Inflammatory macrophage (primary cell): ENCODE measurements at places on chromosomes 11 and 22.

GRCh38 chr11:96384156-96384555 lies 5.6 kb downstream of the CCDC82 start:
- DNase-seq, result no peak

DNA sequence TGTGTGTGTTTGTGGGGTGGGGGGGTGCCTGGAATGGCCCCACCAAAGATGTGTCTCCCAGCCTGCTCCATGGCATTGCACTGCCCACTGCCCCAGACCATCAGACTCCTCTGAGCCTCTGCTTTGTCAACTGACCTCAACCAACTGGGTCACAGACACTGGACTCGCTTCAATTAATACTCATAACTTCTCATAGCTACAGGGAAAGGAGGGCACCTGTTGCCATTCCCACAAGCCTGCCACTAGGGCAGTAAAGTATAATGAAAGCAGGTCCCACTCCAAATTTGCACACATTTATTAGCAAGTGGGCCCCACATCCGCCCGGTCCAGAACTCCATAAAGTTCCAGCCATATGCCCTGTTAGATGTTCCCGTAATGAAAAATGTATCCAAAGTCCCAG lies 70.5 kb upstream of the PRDM11 start:
- no peak for DNase-seq

- no peak for DNase-seq
These were observed 41.9 kb downstream of the LRP5 start for GRCh38 chr11:68354148-68354872.

- DNase-seq, result no peak
These were observed 2.0 kb downstream of the NTM start for GRCh38 chr11:131372234-131372962.

- no peak for DNase-seq
These were observed 90.2 kb downstream of the TRAF6 start for GRCh38 chr11:36419791-36420424.

GRCh38 chr22:44823806-44824205 lies 71.4 kb downstream of the ARHGAP8 start:
- DNase-seq, result no peak

DNA sequence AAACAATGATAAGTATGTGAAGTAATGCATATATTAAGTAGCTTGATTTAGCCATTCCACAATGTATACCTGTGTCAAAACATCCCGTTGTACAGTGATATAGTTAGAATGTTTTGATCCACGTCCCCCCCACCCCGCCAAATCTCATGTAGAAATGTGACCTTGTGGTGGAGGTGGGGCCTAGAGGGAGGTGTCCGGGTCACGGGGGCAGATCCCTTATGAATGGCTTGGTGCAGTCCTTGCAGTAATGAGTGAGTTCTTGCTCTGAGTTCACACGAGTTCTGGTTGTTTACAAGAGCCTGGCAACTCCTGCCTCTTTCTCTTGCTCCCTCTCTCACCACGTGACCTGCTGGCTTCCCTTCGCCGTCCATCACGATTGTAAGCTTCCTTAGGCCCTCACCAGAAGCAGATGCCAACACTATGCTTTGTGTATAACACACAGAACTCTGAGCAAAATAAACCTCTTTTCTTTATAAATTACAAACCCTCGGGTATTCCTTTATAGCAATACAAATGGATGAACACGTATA lies 41.6 kb downstream of the FANCF start:
- DNase-seq, result no peak

GRCh38 chr11:84452211-84452610 lies 1166.0 kb upstream of the CCDC90B start:
- no peak for DNase-seq

- peak; percentile 11 for DNase-seq
These were observed 90.8 kb upstream of the APOA1 start for GRCh38 chr11:116928102-116928777.

DNA sequence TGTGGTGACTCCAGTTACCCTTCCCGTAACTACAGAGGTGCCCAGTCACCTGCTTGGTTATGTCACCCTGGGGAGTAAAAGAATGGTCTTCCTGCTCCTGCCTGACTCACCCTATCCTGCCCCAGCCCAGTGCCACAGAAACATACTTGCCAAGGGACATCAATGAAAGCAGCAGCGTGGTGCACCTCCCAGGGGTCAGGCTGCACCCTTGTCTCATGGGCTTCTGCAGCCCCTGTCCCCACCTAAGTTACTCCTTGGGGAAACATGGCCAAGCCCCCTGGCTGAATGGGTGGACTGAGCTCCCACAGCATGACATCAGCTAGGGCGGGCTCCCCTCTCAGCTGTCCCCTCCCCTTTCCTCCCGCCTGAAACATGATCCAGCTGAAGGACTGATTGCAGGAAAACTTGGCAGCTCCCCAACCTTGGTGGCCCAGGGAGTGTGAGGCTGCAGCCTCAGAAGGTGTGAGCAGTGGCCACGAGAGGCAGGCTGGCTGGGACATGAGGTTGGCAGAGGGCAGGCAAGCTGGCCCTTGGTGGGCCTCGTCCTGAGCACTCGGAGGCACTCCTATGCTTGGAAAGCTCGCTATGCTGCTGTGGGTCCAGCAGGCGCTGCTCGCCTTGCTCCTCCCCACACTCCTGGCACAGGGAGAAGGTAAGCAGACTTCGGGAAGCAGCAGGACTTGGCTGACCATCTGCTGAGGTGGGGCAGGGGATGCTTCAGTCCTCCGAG lies at the start of gene HTR3A:
HTR3A (plus strand) TSS at position 368 of the 730 bp plus-strand sequence; CDS start at position 586, 218 bp downstream.
- DNase-seq, result no peak

- DNase-seq, result no peak
These were observed 2.3 kb upstream of the CCDC88B start for GRCh38 chr11:64337538-64338249.

DNA sequence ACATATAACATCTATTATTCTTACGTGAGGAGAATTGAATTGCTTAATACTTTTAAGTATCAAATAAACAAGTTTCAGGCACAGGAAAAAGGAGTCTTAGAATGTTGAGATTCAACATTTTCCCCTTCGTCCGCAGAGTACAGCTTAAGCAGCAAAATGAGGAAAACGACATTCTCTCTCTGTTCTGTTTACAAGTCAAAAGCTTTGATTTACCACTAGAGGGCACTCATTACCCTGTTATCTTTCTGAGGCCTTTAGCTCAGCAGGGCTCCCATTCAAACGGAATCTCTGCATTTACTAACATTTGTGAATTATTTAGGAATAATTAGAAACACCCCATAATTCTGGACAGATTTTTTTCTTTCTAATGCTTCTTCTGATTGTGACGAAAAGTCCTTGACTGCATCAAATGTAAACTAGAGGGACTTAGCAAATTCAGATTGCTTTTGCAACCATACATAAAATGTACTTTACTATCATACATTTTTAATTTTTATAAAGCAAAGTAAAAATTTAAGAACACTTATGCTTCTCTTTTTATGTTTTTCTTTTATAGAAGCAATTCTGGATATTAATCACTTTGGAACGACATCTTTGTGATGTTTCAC lies 75.0 kb downstream of the JRKL start:
- DNase-seq, result peak; percentile 58

DNA sequence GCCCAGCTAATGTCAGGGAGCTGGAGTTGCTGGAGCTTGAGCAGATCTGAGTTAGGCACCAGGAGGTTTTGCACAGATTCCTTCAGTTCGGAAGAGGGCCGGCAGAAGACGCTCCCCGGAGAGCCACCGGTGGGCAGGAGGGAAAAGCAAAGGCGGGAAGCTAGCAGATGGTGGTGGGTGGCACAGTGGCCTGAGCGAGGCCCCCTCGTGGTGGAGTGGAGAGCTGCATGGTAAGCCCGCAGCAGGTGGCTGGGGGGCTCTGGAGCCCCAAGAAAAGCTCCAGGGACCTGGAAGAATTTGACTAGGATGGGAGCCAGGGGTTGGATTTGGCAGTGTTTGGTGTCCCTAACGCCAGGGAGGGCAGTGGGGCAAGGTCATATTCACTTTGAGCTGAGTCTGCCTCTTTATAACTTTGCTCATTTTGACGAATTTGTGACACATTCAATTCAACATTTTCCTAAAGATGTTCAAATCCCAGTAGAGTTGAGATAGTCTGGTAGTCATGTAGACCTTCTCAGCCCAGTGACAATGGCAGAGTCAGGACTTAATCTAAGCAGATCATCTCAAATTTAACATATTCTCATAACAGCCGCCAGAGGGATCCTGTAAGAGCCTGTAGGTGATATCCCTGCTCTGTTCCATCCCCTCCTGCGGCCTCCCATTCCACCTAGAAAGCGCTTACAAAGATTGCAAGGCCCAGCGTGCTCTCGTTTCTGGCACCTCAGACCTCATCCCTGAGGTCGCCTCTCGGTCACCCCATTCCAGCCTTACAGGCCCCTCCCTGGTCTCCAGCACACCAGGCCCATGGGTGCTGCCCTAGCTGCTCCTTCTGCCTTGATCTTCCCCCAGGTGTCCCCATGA lies 57.9 kb downstream of the TRIM29 start:
- peak; percentile 5 for DNase-seq

DNA sequence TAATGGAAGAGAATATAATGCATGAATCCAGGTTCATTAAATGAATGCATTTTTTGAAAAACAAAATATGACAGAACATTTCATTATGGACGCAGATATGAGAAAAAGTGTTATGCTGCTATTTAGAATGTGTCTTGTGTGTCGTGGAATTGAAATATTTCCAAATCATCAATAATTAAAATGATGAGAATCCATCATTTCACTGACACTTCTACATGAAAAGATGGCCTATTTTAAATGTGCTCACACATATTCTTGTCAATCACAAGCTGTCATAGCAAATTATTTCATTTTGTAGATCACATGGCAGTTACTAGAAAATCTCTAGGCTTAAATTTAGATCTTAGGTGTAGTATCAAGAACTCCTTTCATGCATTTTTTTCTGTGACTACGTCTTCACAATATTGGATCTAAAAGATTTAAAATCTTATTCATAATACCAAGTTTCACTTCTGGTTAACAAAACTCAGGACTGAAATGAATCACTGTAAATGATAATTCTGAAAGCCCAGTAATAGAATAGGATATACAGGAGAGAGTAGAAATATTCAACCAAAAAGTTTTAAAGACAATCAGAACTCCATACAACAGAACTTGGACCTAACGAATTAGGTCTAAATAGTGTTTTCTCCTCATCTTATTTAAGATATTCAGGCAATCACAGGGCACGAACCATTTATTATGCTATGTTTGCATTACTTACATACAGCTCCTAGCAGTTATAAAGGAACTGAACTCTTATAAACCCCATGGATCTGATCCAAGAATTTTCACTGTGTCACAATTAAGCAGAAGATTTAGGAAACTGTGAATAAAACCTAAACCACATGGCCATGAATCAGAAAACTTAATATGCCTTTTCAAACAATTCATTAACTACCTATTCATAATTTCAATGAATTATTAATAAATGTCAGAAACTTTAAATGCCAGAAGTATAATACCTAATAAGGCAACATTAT lies 67.7 kb downstream of the DCDC1 start:
- DNase-seq, result no peak

DNA sequence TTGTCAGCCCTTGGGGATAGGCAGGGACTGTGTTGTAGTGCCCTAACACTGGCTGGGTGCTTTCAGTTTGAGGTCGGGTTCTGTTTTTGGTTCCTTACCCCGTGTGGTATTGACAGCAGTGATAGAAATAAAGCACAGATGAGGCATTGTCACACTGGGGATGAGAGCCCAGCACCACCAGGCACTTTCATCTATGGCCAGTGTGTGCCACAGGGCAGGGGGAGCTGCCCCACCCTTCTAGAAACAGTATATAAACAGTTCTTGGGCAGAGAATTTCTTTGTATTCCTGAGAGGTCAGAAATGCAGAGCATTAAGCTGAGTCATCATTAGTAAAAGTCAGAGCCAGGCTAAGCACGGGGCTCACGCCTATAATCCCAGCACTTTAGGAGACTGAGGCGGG lies 23.1 kb upstream of the CDC42EP2 start:
- DNase-seq, result no peak

DNA sequence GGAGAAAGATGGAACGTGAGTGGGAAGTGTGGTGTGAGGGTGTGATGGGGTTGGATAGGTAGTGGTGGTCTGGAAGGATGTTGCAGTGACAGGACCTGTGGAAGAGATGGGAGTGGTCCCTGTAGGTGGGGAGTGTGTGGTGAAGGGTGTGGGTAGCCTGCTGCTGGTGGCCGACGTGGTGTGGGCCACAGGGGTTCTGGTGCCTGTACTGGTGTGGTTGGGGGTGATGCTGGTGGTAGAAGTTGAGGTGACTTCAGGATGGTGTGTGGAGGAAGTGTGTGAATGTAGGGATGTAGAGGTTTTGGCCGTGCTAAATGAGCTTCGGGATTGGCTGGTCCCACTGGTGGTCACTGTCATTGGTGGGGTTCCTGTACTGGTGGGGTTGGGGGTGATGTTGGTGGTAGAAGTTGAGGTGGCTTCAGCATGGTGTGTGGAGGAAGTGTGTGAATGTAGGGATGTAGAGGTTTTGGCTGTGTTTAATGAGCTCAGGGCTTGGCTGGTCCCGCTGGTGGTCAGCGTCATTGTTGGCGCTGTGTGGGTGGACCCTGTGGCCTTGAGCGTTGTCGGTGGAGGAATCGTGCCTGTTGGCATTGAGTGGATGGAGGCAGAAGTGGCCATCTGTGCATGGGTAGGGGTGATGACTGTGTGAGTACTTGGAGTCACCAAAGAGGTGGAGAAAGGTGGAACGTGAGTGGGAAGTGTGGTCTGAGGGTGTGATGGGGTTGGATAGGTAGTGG lies 19.1 kb downstream of the MUC6 start:
- no peak for DNase-seq

GRCh38 chr11:69327741-69328191 lies 33.8 kb downstream of the MYEOV start:
- DNase-seq, result no peak

DNA sequence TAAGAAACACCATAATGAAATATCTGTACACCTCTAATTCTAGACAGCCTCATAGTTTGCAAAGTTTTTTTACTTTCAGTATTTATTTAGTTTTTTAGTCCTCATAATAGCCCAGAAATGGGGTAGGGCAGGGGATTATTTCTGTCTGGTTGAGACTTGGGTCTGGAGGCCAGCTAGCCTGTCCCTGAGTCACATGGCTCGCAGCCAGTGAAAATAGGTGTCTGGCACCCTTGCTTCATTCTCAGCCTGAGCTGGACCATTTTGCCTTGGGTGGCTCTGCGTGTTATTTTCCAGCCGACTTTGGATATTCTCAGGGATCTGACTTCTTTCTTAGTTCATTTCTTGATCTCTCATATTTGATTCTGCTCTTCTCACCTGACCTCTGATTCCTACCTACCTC lies 123.9 kb upstream of the NARS2 start:
- no peak for DNase-seq

- DNase-seq, result peak; percentile 78
These were observed 11.6 kb downstream of the RIBC2 start for GRCh38 chr22:45425101-45425500.

- DNase-seq, result peak; percentile 86
These were observed 15.9 kb downstream of the RHOG start for GRCh38 chr11:3824714-3825472.

DNA sequence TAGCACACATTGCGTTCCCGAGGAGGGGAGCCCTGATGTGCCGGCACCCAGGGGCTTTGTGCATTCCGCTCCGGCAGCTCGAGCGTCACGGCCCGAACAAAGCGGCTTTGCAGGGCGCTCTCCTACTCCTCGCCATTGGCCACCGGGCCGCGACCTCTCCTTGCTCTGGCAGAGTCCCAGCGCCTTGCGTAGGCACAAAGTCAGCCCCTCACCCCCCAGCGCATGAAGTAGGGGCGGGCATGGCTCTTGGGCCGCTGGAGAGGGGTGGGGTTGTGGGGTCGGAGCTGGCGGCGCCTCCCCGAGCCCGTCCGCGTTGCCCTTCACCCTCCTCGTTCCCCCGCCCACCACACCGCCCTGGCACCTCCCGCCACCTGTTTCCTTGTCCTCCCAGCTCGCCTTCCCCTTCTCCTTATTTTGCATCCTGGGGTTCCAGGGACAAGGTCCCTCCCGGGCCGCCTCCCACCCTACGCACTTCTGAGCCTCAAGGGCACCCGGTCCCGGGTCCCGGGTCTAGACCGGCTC lies 753 bp upstream of the PPARA start:
- no peak for DNase-seq

GRCh38 chr11:121965330-121965729 lies 150.7 kb downstream of the BLID start:
- DNase-seq, result no peak
